Right atrium auricular region (tissue), 2 donors: ENCODE measurements at places on chromosomes 3 and 15. TPM values are rescaled to one million over a fixed set of nuclear protein-coding genes. Genes with fewer than 3 reads are reported as not detected.

DNA sequence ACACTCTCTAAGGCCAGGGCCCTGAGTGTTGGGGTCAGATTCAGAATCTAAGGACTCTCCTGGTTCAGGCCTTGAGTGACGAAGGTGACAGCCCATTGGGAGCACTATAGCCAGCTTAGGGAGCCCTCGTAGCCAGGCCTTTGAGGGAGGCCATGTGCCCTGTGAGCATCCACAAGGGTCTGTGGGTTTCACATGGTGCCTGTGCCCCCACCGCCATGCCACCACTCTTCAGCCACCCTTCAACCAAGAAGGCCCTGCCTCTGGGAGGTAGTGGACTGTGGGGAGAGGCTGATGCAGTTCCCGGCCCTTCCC is 37.5 kb downstream of the TSPAN3 start:
- DNase-seq = peak; percentile 50

DNA sequence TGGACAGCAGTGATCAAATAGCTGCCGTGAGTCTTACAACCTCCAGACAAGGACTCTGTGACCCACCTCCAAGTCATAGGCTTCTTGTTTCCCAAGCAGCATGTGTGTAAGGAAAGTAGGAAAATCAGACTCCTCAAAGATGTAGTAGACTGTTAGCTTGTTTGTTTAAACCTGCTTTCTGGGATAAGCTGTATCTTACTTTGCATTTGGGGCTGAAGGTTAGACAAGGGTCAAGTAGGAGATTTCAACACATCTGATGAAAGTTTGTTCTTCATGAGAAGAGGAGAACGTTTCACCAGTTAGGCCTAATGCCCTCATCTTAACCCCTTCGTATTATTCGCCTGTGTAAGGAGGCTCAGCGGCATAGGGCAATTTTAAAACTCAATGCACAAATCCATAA is 756.4 kb upstream of the NR2F2 start:
- no peak for DNase-seq

GRCh38 chr15:49460411-49460941 is 37.4 kb downstream of the FGF7 start:
- no peak for DNase-seq

GRCh38 chr3:28940530-28940929 is 340.3 kb upstream of the RBMS3 start:
- DNase-seq = no peak

DNA sequence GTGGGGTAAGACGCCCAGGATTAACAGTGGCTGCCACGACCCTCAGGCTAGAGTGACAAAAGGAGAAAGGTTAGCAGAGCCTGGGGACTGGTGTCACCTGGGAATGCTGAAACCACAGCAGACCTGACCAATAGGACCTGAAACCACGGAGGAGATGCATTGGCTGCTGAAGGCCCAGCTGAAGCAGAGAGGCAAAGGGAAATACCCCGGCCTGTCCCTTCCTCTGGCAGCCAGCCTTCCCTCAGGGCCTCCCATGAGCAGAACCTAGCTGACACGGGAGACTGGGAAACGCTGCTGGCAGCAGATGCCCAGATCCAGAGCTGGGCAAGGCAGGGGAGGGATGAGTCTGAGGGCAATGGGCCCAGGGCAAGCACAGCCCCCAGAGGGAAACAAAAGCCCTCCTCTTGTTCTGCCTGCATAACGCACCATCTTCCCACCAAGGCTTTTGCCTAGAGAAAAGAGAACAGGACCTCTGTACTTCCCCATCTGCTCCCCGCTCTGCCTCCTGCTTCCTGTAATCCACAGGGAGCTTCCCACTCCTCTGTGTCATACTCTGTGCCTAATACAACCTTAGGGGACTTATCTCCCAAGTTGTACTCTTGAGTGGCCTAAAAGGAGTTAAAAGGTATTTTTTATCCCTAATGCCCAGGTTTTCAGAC is 216.2 kb downstream of the ABHD5 start:
- DNase-seq = no peak

- no peak for DNase-seq
These were observed 36.9 kb downstream of the SLC28A2 start for GRCh38 chr15:45288947-45289346.

DNA sequence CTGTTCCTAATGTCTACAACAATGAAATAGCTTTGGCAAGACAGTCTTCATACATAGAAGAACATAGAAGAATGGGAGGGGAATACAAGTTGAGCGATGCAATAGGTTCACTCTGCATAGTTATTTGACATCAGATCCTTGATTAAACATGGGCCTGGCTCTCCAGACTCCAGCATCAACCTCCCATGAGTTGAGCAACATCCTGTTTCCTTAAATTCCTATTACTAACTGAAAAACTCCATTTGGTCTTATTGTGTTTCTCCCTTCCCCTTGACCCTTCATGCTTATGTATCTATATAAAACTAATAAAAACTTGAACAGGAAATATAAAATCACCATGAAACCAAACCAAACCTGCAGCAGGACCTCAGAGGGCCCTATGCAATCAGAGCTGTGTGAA is 304.5 kb upstream of the SATB1 start:
- DNase-seq = no peak

- DNase-seq = peak; percentile 83
These were observed 117.3 kb upstream of the PLXND1 start for GRCh38 chr3:129723558-129724324.

DNA sequence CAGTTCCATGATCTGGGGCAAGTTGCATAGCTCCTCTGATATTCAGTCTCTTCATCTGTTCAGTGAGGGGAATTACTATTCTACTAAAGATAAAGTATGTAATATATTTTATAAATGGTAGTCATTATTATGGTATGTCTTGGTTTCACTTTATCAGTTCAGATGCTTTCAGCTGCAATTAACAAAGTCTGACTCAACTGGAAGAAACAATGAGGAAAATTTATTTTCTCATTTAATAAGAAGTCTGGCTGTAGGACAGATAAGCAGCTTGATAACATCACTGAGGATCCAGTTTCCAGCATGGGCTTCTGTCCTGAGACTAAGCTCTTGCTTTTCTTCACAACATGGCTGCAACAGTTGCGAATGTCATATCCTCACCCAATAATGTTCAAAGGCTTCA is 354.3 kb upstream of the TRIM42 start:
- no peak for DNase-seq

DNA sequence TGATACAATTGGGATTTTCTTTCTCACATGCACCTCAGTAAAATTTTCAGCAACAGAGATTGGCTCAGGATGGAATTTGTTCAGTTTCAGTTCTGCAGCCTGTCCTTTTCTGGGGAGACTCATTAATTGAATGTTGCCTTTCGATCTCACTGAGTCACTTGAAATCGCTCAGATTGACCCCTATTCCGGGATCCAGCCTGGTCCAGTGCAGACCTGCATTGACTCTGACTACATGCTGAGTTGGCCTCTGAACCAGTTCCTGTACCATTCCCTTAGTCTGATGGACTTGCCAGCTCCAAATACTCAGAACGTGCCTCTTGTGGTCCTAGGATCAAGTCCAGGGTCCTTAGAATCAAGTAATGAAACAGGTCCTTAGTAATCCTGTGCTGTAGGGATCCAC is 9.4 kb downstream of the IGF1R start:
- DNase-seq = no peak

DNA sequence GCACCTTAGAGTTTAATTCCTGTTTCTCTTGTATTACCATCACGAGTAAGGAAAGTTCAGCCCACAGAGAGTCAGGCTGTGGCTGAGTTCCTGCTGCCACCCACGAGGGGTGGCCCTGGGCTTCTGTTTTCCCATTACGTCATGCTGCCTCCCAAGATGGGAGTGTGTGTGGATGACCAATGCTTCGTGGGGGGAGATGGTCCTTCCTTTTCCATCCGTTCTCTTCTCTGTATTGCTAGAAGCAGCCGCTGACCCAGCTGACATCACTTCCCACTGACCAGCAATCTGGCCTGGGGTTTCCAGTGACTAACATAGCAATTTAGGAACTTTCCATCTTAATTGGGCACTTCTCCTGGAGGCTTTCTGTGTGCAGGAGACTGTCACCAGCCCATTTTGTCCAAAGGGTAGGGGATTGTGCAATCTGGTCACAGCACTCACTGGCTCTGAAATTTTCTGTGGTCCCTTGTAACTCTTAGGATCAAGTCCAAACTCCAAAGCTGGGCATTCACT is 9.3 kb downstream of the IRAK2 start:
- peak; percentile 96 for DNase-seq

- DNase-seq = no peak
These were observed 48.2 kb downstream of the RASGRF1 start for GRCh38 chr15:79042213-79042928.

DNA sequence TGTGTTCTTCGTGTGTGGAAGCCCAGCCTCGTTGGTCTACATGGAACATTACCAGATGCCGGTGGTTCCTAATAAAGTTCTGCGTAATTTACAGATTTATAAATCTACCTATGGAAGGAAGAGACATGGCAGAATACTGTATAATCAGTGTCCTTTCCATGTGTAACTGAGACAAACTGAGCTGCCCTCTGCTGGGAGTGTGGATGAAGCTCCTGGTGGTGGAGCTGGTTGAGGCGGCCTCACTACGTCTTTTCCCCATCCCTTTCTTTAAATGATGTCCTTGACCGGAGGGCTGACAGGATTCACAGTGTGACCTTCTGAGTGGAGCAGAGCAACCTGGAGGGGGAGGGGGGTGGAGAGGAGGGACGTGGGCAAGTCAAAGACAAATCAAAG is 267.0 kb upstream of the CHRM5 start:
- DNase-seq = no peak

DNA sequence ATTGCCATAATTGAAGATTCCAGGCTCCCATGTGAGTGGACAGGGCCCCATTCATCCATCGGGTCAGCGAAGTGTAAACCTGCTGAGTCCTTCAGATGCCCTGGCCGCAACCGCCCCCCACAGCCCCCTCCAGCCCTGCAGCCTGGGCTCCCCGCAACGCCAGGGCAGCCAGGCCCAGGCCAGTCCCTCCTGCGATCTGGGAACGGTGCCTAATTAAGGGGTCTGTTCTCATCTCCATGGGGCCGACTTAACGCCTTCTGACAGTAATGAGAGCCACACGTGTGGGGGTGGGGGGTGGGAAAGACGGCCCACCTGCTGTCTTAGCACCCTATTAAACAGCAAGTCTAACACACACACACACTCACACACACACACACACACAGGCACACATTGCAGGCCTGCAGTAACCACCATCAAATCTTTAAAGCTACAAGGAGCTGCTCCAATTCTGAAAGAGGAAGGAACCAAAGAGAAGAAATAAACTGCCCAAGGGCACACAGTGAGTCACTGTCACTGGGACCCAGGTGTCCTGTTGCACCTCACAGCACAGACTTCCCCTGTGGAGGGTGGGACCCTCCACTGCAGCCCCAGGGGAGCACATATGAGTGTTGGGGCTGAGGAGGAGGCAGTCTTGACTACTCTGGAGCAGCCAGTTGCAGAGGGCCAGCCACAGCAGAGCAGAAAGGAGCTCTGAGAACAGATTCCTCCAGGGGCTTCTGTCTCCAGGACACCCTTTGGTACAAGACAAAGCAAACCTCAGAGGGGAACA is 31.8 kb upstream of the HES1 start:
- no peak for DNase-seq

GRCh38 chr15:96474231-96474664 is 143.7 kb downstream of the NR2F2 start:
- no peak for DNase-seq

GRCh38 chr3:159380891-159381290 is 579.0 kb downstream of the MFSD1 start:
- DNase-seq = no peak

DNA sequence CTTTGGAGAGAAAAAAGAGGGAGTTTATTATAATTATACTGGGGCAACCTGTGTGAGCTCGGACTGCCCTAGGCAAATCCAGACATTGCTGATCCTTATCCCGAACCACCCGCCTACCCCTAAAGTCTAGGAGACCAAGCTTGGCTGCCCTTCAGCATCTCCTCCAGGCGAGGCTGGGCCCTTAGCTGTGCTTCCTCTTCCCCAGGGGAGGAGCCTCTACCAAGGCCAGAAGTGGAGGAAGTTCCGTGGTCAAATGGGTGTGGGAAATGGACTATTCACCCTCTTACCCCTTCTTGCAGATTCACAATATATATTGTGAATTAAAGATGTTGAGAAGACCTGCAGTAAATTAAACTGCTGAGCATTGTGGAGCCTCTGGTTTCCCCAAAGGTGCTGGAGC is 158.3 kb upstream of the HES1 start:
- DNase-seq = no peak

DNA sequence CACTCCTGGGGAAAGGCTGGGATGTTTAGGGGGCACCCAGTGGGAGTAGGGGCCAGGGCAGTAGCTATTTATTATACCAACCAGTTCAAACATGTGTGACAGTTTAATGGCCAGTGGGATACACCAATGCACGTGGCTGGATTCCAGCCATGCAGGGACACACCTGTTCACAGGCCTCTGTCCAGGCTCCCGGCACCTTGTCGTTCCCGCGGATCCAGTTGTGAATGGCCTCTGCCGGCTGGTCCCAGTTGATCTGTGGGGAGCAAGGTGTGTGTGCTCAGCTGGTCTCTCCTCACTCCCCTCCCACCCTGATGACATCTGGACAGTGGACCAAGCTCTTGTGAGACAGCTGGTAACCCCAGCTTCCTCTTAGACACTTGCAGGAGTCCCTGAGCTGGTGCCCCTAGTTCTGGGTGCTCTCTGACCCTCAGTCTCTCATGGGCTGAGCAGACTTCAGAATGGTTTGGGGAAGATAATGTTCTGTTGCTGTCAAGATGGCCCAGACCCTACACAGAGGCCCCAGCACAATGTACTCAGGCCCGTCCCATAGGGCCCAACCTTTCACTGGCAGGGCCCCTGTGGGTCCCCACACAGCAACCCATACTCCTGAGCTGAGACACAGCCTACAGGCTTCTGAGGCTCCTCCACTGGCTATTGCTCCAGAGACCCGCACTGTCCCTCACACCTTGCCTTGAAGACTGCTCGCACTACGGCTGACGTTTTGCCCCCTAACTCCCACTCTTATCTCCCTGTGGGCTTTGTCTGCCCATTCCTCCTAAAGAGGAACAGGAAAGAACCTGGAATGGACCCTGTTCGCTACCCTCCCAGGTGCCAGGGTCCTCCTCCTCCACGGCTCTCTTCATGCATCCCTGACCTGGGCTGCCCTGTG is 25.8 kb downstream of the ALDH1L1 start:
- DNase-seq = peak; percentile 53

The UROC1 gene
- not detected for total RNA-seq

The PLSCR2 gene
- not detected for total RNA-seq

The COL7A1 gene
- 2.6 TPM for total RNA-seq

The CCDC33 gene
- total RNA-seq = not detected

The SCN5A gene
- total RNA-seq = 118 TPM

The HYKK gene
- 6.1 TPM for total RNA-seq

The CCNB2 gene
- not detected for total RNA-seq

The MORC1 gene
- not detected for total RNA-seq
